ENCODE measurements at places on chromosomes 16 and 17. TPM values are rescaled to one million over a fixed set of nuclear protein-coding genes. Genes with fewer than 3 reads are reported as not detected.

DNA sequence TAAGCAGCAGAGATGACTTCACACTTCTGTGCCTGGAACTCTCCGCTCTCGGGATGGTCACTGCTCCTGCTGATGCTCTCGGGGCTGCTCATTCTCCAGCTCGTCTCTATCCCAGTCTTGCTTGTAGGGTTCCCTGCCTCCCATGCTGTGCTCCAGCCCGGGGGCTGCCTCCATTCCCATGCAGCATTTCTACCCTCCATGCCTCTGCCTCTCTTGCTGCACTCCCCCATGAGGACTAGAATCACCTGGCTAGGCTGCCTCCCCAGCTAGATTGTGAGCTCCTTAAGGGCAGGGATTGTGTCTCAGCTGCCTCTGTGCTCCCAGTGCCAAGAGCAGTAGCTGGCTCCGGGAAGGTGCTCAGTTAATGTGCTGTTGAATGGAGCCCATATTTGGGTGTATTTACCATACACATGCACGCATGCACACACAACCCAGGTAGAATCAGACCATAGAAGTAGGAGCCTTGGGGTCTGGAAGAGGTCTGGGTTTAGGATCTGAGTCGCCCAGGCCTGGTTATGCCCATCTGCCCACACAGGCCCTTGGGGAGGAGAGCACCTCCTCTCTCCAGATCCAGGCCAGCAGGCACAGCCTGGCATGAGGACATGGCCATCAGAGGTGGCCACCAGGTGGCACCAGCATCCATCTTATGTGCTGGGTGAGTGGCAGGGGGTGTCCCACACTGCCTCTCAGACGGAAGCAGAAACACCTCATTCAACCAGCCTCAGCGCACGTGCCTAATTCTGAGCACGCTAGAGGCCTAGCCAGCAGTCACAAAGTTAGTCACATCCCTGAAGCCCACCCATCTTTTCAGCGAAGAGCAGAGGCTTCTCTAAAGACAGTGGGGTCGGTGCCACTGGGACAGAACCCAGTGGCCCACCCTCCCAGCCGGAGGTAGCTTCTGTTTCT is 9.3 kb downstream of the GIT1 start:
- DNase-seq = peak; percentile 87

Gene OSGIN1
- total RNA-seq = 69.7 TPM

DNA sequence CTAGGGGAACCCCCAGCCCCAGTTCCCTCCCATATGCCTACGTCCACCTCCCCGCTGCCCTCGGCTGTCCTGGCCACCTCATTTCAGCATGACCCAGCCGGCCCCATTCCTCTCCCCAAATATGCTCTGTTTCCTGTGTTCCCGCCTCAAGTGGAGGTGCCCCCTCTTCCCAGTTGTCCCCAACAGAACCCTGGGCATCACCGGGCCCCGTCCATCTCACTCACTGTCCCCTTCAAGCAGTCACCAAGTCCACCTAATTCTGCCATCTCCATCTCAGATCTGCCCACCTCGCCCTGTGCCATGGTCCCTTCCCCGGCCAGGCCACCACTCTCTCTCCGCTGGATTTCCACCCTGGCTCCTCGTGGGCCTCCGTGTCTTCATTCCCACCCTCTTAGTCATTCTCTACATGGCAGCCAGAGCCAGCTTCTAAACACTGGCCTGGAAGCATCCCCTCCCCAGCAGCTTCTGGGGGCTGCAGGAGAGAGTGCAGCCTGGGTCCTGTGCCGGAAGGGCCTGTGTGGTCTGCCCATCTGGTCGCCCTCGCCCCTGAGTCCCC is 12.8 kb downstream of the CDK3 start:
- no peak for DNase-seq

DNA sequence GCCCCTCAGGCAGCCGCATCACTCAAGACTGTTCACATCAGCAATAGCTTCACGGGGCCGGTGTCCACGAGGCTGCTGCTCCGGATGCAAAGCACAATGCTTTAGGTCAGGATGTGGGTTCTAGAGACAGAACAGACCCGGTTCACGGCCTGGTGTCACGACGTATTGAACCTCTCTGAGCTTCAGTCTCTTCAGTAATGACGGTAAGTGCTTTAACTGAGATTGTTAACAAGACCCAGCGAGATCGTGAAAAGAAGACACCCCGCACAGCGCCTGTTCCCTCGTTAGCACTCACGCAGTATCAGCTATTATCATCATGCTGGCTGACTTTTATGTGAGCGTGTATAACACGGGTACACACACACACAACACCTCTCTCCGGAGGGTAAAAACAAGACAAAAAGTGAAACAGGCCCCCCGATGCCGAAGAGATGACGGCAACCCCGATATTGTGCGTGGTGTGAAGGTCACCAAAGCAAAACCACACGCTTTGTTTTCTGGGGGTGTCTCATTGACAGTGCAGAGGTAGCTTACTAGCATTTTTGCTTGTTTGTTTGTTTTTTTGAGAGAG is 21.4 kb upstream of the ABR start:
- DNase-seq = no peak

Gene NLRC3
- not detected for total RNA-seq

Gene PRAC2
- not detected for total RNA-seq

Gene TMEM238L
- total RNA-seq = not detected

Gene CDH13
- total RNA-seq = not detected

- DNase-seq = no peak
Measured at GRCh38 chr17:78791840-78792709, 10.0 kb upstream of the CYTH1 start.

Gene NBR1
- total RNA-seq = 74.3 TPM

GRCh38 chr17:30220414-30220813 is 15.1 kb downstream of the SLC6A4 start:
- no peak for DNase-seq

- DNase-seq = no peak
Measured at GRCh38 chr17:3886776-3887175, 6.1 kb downstream of the CAMKK1 start.

DNA sequence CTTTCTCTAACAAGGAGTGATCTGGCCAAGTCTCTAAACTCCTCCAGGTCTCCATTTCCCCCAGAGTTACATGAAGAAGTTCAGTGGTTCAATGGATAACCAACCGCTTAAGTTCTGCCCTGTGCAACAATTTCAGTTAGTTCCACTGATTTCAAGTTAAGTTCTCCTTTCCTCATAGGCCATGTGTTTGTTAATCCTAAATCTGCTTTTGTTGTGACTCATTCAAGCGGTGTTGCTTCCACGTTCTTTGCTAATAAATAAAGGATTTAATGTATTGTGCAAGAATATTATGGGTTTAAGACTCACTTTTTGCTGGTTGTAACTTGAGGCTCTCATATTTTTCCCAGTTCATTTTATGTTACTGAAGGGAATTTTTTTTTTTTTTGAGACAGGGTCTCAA is 36.3 kb downstream of the GNA13 start:
- peak; percentile 74 for DNase-seq

DNA sequence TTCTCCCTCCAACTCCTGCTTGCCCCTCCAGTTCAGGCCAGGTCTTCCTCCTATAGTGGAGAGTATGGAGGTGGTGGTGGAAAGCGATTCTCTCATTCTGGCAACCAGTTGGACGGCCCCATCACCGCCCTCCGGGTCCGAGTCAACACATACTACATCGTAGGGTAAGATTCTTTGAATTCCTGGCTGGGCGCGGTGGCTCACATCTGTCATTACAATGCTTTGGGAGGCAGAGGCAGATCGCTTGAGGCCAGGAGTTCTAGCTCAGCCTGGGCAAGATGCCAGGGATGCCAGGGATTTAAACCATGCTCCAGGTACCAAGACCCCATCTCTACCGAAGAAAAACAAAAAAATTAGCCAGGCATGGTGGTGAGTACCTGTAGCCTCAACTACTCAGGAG is 1.4 kb downstream of the ZG16 start:
- no peak for DNase-seq

- peak; percentile 55 for DNase-seq
Measured at GRCh38 chr17:4483012-4483840, 15.5 kb upstream of the SPNS2 start.

GRCh38 chr17:73827627-73828291 is 183.5 kb upstream of the SDK2 start:
- no peak for DNase-seq

Gene CHD3
- 23.8 TPM for total RNA-seq

Gene SCARF1
- 0.34 TPM for total RNA-seq

DNA sequence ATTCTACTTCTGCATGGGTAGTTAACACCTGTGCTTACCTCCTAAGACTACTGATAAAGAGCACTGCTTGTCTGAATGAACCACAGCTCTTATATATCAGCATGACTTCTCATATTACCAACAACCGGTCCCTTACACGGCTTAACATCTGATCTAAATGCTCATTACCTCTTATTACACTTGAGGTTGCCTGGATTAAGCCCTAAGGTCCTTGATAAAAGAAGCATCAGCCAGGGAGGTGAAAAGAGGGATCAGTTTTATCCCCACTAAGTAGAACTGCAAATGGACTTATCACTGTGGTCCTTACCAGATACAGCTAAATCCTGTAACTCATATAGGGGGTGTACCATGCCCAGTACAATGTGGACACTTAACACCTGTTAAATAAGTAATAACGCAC is 8.2 kb upstream of the RSKR start:
- DNase-seq = no peak

- DNase-seq = no peak
Measured at GRCh38 chr17:77312061-77312701, 171.4 kb downstream of the SEC14L1 start.

Data from Caki2 (cell line).